ENCODE measurements at places on chromosomes 3 and 15.

DNA sequence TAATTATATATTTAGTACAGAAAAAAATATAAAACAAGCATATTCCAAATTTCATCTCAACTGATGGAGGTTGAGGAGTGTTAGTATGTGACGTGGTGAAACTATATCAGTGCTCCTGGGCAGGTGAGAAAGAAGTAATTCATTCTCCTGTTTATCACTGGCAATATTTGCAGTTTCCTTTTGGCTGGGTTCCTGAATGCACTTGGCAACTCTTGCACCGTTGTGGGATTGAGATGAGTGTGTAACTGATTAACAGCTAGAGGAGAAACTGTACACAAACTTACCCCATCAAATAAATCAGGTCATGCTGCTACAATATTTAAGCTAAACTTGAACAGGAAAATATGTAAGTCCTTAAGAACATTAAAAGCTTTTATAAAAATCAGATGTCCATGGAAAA lies 2.1 kb upstream of the ATP13A4 start:
- no peak for DNase-seq

DNA sequence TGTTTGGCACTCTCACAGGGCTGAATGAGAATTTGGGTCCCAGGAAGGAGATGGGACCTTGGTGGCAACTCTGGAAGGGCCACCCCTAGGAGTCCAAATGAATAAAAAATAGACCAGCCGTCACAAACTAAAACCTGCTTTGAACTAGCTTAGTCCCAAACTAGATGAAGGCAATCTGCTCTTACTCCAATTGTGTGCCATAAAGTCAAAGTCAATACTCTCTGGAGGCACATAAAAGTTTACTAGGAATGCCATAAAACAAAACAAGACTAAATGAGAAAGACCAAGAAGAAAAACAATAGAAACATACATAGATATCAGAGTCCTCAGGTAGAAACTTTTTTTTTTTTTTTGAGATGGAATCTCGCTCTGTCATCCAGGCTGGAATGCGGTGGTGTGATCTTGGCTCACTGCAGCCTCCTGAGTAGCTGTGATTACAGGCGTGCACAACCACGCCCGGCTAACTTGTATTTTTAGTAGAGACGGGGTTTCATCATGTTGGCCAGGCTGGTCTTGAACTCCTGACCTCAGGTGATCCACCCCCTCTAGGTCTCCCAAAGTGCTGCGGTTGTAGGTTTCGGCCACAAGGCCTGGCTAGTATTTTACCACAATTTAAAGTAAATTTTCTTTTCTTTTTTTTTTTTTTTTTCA lies 8.1 kb downstream of the GOLGA6L2 start:
- DNase-seq, result no peak

DNA sequence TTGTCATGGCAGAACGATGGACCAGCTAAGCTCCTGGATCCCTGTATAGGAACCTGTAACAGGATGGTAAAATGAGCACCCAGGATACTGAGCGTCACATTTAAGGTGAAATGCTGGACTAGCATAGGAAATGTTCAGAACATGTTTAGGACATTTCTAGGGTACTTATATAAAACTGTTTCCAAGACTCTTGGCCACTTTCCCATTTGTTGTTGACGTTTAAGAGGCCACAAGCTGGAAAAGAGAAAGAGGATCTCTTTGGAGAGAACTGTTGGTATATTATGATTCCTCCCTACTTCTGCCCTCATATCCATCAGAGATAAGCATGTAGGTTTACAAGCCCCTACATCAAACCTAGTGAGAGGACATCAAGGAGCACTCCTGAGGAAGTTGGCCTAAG lies 57.5 kb downstream of the SCN11A start:
- peak; percentile 32 for DNase-seq

DNA sequence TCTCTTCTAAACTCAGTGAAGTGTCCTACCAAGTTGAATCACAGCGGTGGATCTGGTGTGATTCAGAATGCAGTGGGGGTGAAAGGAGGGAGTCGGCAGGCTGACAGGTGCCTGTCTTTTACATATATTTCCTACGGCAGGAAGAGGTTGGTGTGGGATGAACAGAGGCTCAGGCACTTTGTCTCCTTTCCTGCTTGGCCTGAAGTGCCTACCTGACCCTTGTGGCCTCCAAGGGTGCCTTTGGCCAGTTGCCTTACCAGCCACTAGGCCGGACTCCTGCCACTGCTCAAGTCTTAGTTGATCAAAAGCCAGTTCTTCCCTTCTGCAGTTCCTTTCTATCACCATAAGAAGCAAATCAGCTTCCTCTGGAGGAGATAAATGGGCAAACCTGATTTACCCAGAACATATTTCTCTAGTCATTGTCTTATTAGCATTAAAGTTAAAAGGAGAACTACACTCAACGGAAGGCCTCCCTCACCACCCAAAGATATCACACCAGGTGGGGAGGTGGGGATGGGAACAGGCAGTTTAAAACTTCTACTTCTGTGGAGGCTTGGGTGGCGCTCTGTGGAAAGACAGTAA lies 52.1 kb downstream of the CRTC3 start:
- no peak for DNase-seq

GRCh38 chr3:195522254-195523023 lies 20.7 kb downstream of the PPP1R2 start:
- DNase-seq, result peak; percentile 53

GRCh38 chr3:84074767-84075166 lies 884.0 kb upstream of the CADM2 start:
- no peak for DNase-seq

GRCh38 chr3:15292765-15293522 lies 39.4 kb downstream of the SH3BP5 start:
- peak; percentile 62 for DNase-seq

- peak; percentile 31 for DNase-seq
Observed at GRCh38 chr3:17638356-17638755, 104.1 kb downstream of the TBC1D5 start.

DNA sequence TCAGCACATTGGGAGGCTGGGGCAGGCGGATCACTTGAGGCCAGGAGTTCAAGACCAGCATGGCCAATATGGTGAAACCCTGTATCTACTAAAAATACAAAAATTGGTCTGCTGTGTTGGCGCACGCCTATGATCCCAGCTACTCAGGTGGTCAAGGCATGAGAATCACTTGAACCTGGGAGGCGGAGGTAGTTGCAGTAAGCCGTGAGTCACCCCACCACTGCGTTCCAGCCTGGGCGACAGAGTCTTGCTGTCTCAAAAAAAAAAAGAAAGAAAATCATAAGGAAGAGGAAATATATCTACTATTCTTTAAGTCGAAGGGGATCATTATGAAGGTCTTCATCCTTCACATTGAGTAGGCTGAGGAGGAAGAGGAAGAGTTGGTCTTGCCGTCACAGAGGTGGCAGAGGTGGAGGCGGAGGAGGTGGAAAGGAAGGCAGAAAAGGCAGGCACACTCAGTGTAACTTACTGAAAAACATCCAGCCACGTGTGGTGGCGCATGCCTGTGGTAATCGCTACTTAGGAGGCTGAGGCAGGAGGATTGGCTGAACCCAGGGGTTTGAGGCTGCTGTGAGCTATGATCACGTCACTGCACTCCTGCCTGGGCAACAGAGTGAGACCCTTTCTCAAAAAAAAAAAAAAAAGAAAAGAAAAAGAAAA lies 14.2 kb downstream of the CSK start:
- no peak for DNase-seq

- DNase-seq, result peak; percentile 43
Observed at GRCh38 chr3:66153481-66154443, 67.0 kb upstream of the SLC25A26 start.

GRCh38 chr3:72317491-72317890 lies 530.8 kb downstream of the SHQ1 start:
- peak; percentile 53 for DNase-seq

DNA sequence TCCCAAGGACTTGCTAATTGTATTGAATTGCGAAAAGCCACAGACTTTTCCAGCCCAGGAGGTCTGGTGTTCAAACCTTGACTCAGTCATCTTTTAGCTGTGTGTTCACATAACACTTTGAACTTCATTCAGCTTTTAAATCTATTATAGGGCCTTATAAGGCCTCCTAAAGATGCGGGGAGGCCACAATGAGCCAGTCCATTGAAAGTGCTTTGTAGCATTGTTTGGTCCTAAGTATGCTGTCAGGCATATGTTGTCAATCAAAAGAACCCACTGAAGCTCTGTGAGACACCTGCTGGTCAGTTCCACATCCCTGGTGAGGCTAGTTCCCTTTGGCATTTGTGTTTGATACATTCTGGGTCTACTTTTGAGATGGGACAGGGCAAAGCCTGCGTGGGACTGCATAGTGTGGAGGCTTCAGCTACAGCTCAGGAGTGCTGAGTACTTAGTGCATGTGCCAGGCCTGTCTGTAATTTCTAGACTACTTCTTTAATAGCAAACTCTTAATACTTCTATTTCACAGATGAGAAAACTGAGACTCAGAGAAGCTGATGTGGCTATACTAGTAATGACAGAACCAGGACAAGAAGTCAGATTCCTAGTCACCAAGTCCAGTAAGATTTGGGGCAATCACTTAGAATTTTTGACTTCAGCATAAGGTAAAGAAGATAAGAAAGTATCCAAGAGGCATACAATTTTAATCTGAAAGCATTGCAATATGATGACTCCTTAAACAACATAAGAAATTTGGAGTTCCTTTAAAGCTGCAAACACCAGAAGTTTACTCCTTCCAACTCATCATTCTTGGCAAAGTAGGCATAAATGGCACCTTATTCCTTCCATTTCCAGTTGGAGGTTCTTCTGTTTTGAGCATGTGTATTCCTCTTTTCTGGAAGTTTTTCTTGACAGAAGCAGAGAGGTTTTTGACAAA lies 213.0 kb downstream of the PDCD6IP start:
- peak; percentile 48 for DNase-seq

- no peak for DNase-seq
Observed at GRCh38 chr15:92273286-92273685, 120.4 kb upstream of the ST8SIA2 start.

Data from choroid plexus epithelial cell (primary cell).